Activated CD8-positive, alpha-beta memory T cell treated with anti-CD3 and anti-CD28 coated beads for 24 hours (primary cell): ENCODE measurements at places on chromosomes 11 and 22.
A peak's percentile ranks its signal among the peaks of the same experiment; 100 is the strongest.

GRCh38 chr22:27028093-27028492, 370.7 kb downstream of the MIAT start:
- no peak for DNase-seq

- no peak for DNase-seq
Measured at GRCh38 chr11:27282806-27283205, 80.2 kb downstream of the CCDC34 start.

DNA sequence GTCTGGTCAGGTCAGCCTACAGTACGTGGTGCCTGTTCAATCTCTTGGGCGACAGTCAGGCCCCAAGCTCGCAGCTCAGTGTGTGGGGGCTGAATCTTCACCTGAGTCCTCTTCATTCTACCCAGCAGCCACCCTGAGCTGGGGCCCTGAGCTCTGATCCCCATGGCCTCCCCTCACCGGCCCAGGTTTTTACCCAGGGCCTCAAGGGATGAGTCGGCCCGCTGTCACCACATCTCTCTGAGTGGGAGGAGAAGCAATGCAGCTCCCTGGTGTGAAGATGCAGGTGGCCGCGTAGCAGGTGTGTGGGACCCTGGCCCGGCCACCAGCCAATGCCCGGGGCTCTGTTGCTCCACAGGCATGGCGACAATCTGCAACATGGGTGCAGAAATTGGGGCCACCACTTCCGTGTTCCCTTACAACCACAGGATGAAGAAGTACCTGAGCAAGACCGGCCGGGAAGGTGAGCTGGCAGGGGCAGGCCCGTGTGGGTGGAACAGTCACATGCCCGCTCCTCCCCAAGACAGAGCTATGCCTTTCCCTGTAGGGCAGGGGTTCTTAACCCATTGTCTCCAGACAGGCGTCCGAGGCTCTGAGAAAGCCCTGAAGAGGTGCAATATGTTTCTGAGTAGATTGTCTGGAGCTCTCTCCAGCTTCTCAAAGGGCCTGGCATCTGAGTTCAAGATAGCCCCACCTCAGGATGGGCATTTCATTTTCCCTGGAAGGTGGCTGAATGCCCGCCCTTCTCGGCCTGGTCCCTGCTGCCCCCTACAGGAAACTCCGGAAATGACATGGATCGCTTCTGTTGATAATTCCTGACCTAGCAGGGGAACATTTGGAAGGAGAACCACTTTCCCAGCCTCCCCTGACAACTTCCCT, 26.9 kb downstream of the POLR3H start:
- peak; percentile 73 for DNase-seq

GRCh38 chr11:3119141-3119821, 45.8 kb downstream of the OSBPL5 start:
- DNase-seq, result no peak

DNA sequence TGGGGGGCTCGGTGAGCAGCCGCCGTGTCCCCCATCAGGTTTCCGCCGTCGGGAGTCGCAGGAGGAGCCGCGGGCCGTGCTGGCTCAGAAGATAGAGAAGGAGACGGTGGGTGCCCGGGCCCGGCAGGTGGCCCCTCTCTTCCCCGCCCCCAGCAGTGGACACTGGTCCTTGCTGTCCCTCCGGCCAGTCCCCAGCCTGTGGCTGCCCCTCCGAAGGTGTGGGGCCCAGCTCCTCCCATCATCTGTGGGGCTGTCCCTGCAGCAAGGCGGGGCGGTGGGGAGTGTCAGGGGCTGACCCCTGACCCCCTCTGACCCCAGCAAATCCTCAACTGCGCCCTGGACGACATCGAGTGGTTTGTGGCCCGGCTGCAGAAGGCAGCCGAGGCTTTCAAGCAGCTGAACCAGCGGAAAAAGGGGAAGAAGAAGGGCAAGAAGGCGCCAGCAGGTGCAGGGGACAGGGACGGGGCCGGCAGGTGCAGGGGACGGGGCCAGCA, 15.3 kb downstream of the EPS8L2 start:
- DNase-seq, result no peak

DNA sequence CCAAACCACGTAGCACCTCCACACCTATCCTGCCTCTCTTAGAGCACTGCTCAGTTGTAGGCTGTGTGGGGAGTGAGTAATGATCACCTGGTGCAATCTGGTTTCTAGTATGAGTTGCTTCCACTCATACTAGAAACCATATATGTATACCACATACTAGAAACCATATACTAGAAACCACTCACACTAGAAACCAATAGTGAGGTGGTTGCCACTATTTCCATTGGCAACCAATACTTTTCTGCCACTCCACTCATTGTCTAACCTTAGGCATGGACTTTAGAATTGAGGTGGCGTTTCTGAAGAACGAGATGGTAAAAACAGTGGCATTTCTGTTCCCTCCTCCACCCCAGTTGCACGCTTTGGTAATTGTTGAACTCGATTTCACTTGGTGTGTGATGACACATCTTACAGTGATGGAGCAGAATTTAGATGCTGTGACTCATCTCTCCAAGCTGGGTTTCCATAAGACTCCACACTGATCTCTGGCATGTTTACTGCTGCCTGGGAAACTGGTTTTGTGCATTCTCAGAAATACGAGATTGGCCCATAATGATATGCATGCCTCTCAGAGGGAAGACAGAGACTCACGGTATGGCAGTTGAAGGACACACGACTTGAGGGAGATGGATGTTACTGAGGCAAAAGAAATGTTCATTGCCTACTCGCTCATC, 82.9 kb downstream of the KIRREL3 start:
- DNase-seq, result no peak

GRCh38 chr22:41327124-41327523, 25.8 kb downstream of the ZC3H7B start:
- no peak for DNase-seq

GRCh38 chr11:36478700-36479329, 31.3 kb downstream of the TRAF6 start:
- DNase-seq, result no peak

DNA sequence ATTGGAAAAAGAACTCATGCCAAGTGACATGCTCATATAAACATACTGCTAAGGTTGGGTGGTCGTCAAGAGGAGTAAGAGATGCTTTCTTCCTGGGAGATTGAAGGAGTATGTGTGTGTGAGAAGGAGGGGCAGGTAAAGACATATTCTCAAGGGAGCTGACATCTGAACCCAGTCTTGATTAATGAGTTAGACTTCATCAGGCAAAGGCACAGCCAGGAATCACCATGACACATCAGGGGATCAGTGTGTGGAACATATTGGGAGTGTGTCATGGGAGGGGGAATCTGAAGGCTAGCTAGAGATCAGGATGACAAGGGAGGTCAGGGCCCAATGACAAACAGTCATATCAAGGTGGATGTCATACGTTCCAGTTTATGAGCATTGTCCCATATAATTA, 14.9 kb downstream of the CNTF start:
- no peak for DNase-seq

DNA sequence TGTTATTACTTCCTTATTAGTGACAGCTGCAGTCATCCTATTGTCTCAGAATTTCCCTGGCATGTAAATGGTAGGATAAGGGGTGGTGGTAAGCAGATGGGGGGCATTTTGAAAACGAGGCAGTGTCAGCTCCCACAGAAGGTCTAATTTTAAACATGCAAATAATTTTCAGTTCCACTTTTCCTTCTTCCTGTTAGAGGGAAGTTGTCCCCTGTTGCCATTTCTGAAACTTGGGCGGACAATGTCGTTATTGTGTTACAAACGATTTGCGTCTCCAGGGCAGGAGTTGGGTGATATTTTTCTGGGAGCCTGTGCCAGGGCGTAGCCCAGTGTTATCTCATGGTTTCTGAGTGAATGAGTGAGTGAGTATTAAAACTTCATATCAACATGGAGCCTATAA, 7.4 kb downstream of the PTPRJ start:
- DNase-seq, result no peak

- no peak for DNase-seq
Measured at GRCh38 chr11:27619039-27619574, 81.1 kb downstream of the BDNF start.

GRCh38 chr22:46159777-46160176, 9.5 kb downstream of the PPARA start:
- no peak for DNase-seq

DNA sequence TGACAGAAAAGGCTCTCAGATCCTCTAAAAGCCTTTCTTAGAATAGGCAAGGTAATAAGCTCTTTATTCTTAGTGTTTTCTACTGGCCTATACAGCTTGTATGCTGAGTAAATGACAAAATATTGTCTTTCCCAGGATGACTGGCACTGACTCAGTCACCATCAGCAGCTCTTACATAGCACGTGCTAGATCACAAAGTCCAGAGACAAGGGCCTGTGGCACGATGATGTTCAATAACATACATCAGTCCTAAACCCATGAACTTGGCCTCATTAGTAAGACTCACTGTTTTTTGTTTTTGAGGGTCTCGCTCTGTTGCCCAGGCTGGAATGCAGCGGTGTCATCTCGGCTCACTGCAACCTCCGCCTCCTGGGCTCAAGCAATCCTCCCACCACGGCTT, 42.7 kb downstream of the CELF1 start:
- DNase-seq, result no peak

- no peak for DNase-seq
Measured at GRCh38 chr22:18987765-18988164, 51.7 kb upstream of the PRODH start.

- no peak for DNase-seq
Measured at GRCh38 chr11:87440076-87440770, 402.5 kb downstream of the TMEM135 start.

DNA sequence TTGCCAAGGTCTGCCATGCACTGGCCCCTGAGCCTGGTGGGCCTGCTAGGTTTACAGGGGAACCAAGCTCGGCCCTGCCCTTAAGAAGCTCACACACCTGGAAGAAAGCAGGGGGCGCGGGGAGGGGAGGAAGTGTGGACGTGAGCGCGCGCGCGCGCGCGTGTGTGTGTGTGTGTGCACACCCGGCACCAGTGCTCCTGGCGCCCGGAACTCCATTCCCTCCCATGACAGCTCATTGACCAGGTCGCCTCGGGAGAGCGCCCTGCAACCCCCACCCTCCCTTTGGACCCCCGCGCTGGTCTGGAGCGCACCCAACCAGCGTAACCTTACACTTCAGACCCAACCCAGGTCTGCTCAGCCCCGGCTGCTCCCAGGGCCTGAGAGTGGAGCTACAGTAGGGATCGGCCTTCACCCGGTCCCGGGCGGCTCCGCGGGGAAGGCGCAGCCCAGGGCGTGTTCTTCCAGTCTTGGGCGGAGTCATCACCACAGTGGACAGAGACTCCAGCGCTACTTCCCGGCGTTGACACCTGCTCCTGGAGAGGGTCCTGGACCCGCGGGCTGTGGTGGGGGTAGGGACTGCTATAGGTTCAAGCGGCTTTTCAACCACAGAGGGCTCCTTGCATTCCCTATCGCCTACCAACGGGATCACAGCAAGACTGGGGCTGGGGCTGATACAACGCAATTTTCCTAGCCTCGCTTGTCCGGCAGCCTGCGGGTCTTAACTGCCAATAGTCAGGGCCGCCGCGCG, 1.5 kb downstream of the GALNT18 start:
- peak; percentile 59 for DNase-seq

DNA sequence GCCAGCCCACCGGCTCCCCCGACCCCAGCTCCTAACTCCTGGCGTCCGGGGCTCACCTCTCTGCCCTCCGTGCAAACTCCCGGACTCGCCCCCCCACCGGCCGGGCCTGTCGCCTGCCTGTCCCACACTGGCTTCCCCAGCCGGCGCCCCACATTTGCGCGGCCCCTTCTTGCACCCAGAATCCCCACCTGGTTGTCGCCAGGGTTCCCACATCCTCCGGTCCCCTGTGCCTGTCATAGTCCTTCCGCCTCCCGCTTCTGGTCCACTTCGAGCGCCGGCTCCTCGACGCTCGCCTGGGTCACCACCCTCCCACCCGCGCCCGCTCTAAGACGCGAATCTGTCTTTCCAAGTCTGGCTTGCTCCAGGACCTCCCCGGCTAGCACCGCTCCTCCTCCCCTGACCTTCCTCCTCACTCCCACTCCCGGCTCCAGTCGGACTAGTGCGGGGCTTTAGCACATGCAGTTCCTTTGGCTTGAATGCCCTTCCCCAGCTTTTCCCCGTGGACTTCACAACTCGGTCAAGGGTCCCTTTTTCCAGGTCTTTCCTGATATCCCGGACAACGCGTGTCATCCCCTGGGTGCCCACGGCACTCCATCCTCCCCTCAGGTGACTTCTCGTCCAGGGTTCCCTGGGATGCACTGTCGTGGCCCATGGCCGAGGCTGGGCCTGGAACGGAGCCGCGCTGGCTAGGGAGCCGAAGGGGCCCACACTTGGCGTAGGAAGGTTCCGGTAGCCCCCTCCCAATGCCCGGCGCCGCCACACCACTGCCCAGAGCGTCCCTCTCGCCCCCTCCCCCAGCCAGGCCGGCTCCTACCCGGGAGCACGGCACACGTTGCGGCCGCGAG, 635 bp downstream of the SCARF2 start:
- DNase-seq, result peak; percentile 72

DNA sequence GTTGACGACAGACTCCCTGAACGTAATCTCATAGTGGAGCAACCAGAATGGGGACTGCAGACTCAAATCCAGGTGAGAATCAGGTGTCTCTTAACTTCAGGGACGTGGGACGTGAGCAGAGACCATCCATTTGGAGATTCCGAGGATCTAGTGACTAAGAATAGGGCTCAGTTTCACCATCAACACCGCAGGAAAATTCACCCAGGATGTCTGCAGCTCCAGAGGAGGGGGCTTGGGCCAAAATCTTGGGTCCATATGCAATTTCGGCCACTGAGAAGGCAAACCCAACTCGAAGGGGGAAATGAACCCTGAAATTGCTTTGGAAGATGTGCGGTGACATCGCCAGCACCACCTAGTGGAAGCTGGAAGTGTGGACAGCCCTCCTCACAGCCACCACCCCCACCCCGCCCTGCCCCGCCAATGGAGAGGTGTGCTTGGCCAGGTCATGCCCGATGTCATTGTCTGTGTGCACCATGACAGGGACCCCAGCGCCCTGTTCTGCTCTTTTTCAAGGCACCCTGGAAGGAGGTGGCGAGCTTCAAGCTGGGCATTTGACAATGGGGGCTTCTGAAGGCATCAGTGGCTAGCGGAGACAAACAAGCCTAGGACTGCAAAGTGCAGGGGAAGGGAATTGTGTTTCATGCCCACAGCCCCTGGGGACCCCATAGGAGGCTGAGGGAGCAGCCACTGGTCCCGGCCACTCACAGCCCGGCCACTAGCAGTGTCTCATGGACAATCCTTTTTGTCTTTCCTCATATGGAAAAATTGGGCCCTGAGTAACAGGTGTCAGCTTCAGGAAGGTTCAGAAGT, 24.8 kb downstream of the APOL1 start:
- DNase-seq, result peak; percentile 85

DNA sequence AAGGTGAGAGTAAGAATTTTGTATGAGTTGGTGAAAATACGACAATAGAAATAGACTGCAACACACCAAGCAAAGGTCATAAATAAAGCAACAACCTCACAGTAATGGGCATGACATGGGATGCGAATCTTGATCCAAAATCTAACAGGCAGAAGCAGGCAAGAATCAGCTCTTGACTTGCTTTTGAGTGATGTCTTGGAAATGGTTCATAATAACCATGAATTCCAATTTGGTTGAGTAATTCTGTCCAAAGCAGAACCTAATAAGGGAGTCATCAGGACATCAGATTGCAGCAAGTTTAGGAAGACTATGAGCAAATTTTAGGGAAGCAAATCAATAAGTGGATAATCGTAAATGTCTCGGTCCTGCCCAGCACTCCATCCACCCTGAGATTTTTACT, 224.0 kb upstream of the ISX start:
- DNase-seq, result no peak
